Activated CD8-positive, alpha-beta memory T cell treated with anti-CD3 and anti-CD28 coated beads for 4 hours (primary cell): ENCODE measurements at places on chromosomes 11 and 22.
A peak's percentile ranks its signal among the peaks of the same experiment; 100 is the strongest.

GRCh38 chr22:45270095-45271020 lies 14.4 kb upstream of the UPK3A start:
- DNase-seq, result no peak

GRCh38 chr22:43159484-43160178 lies 8.3 kb downstream of the TSPO start:
- no peak for DNase-seq

DNA sequence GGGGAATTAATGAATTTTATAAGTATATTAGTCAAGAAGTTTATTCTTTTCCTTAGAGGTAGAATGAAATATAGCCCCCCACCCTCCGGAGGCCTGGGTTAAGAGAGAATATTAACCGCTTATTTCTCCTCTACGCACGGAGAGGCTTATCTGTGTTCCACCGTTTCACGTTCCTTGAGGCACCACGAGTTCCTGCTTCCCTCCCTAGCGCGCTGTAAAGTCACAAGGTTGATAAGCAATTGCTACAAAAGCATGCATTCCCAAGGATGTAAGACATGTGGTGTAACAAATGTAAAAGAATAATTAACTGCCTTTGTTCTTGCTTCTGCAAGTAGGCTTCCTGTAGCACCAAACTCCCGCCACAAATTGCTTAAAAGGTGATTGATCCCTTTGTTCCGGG lies 1.5 kb upstream of the ANKRD42 start:
- DNase-seq, result no peak

DNA sequence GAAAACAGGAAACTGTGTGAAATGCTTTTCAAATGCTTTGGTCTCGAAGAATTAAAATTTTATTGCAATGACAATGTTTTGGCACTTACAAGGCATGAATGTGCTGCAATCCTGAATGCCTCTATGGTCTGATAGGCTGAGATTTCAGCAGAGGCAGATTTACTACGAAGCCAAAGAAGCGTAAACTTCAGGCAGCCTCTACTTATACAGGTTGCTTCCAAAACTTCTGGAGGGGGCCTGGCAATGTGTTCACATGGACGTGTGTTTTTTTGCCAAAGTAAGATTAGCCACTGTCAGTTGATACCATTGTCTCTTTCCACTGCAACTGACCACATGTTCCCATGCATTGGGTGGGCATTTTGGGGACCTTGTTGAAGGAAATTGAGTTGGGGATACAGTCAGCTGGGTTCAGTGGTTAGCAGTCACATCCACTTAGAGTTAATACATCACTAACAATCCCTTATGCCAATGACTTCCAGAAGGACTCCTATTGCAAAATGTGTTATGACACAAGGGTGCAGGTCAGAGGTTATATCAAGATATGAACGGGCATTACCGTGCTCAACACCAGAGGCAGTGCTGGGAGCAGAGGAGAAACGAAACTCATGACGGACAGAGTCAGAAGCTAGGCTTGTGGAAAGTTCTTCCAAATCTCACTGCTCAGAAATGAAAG lies 48.8 kb downstream of the ABTB2 start:
- no peak for DNase-seq

GRCh38 chr22:20771918-20772625 lies 1.8 kb upstream of the SERPIND1 start:
- DNase-seq, result no peak

- DNase-seq, result peak; percentile 31
Measured at GRCh38 chr22:46734830-46735453, 3.1 kb downstream of the CERK start.

DNA sequence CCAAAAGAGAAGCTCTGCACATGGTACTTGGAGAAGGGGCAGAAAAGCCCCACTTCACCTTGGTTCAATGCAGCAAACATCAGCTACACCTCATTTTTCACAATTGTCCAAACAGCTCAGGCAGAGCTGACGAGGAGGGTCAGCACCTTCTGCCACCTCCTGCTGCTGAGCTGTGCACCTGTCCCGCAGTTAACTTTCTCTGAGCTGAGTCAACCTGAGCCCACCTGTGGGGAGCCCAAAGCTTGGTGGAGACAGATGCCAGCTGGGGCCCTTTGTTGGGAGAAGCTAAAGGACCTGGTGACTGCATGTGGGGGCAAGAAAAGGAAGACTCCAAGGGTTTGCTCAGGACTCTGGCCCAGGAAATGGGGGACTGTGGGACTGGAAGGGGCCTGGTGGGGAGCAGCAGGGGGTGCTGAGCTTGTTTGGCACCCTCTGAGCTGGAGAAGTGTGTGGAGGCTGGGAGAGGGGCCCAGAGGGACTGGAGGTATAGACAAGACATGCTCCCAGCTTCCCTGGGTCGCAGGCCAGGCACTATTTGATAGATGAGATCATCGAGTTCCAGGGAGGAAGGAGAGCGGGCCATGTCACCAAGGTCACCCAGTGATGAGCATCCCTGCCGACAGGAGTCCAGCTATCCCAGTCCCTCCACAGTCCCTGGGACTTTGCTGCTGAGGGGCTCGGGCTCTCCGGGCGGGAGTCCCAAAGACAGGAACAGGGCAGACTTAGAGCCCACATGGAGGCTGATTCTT lies 53.5 kb downstream of the KCNJ4 start:
- DNase-seq, result no peak

DNA sequence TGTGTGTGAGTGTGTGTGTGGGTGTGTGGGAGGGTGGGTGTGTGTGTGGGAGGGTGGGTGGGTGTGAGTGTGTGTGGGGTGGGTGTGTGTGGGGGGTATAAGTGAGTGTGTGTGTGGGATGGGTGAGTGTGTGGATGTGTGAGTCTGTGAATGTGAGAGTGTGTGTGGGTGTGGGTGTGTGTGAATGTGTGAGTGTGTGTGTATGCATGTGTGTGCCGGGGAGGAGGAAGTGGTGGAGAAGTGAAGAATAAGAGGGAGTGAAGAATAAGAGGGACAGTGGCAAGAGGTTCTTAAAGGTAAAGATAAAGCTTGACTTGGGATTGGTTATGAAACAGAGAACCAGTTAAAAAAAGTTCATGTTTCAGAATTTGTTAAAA lies 54.0 kb downstream of the PRR5L start:
- DNase-seq, result no peak

GRCh38 chr11:95788921-95789505 lies 569 bp downstream of the FAM76B start:
- DNase-seq, result no peak

- DNase-seq, result no peak
Measured at GRCh38 chr11:72224564-72225410, at the start of gene INPPL1. TSS of gene INPPL1 (plus strand) at chr11:72224767. CDS start at chr11:72224985, 218 bp downstream.

DNA sequence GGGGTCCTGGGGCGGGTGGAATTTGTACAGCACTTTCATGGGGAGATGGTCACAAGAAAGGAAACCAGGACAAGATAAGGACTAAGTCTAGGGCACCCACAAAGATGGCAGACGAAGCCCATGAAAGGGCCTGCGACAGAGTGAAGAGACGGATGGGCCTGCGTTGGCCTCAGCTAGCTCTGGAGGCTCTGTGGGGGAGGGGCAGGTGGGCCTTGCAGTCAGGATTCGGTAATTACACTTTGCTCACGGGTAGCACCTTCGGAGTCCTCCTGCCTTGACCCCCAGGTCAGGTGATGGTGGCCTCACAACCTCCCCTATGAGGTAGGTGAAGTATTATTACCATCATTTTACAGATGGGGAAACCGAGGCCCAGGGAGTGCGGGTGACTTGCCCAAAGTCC lies 7.1 kb downstream of the LRRC10B start:
- no peak for DNase-seq

DNA sequence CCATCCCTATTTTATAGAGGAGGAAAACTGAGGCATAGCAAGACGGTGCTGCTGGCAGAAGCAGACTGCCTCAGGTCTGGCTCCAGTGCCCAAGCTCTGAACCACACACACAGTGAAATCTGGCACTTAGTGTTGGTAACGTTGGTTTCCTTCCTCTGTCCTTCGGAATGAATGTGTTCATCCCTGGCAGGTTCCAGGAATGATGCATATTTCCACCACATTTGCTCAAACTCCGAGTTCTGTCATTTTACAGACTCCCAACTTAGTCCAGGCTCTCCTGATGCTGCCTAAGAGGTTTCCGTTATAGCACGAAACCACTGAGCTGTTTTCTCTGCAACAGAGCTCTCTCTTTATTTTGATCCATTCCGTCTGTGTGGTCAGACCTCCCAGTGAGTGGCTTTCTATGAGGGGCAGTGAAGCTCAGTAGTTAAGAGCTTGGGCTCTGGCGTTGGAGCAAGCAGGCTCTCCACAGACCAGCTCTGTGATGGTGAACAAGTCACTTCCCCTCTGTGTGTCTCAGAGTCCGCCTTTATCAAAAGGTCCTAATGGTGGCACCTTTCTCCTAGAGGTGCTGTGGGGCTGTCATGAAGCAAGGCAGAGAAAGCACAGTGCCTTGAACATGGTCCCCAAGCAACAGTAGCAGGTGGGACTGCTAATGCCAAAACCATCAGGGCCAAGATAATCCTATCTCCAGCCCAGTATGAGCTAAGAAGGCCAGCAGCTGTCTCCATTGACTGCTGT lies 200.3 kb downstream of the MYO18B start:
- no peak for DNase-seq

- no peak for DNase-seq
Measured at GRCh38 chr11:33515347-33515746, 185.3 kb downstream of the C11orf91 start.

- DNase-seq, result no peak
Measured at GRCh38 chr11:123630126-123630608, 24.3 kb downstream of the SCN3B start.

DNA sequence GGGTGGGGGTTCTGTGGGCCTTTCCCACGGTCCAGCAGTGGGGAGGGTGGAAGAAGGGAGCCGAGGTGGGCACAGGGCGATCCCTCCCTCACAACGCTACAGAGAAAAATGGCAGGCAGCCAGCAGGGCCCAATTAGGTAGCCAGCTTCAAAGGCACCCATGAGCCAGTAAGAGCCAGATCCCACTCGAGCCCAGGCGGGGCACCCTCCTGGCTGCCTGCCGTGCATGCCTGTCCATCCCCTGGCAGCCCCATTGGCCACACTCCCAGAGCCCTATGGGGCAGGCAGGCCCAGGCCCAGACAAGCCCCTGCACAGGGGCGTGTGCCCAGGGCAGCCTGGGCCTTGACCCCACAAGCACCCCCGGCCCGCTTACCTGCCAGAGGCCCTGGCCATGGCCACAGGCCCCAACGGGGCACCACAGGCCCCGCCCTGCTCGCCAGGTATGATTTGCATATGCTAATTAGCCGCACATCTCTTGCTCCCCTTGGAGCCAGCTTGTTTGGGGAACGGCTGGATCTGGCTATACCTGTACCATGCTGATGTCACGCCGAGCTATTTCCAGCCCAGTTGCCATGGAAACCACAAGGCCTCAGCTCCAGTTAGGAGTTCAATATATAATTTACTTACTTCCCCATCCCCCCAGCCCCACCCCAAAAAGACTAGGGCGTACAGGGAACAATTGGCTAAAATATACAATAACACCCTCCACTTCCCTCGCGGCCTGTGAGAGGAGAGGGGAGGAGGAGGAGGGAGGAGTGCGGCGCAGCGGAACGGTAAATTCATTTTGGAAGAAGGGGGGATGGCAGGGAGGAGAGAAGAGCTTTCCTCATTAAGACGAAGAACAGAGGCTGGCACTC lies 47.5 kb upstream of the TCF20 start:
- no peak for DNase-seq

DNA sequence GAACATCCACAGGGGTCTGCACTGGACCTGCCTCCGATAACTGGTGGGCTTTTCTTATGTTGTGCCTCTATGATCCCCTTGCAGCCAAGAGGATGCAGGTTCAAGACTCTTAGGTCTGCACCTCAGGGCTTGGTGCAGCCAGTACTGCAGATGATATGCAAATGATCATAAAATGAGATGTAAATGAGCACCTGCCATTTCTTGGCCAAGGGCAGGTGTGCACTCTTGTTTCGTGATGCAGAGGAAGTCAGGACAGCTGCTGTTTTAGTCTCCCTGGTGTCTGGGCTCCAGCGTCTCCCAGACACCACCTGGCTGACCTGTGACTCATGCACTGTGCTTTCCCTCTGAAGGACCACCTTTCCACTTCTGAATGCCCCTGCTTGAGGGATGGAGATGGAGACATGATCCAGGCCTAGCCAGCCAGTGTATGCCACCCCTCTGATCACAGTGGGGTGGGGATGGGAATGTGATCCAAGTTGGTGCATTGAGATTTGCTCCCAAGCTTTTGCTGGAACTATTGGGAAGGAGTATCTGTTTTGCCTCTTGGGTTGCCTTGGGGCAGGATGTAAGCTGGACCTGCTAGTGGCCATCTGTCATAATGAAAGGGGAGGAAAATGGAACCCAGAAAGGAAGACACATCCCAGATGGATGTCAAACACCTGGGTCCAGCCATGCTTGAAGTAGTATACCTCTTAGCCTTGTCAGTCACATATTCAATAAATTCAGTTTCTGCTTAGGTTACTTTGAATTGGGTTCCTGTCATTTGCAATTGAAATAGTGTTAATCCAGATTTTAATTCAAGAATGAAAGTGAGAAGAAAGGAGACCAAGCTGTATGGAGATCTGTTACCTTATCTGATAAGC lies 3.3 kb upstream of the KCNJ11 start:
- no peak for DNase-seq

DNA sequence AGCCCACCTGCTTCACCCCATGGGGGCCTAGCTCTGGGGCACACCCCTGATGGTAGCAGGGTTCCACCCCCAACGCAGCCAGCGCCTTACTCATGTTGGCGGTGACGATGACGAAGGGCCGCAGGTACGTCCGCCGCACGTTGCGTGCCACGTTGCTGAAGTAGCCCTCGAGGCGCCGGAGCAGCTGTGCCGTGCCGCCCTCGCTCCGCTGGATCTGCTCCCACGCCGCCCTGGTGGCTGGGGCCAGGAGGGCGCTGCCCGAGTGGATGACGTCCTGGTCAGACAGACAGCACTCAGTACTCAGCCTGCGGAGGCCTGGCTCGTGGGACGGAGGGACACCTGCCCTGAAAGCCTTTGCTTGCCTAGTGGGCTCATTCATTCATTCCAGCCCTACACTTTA lies 50.8 kb downstream of the TRMU start:
- DNase-seq, result no peak

GRCh38 chr11:80031014-80031600 lies 590.3 kb upstream of the TENM4 start:
- no peak for DNase-seq

DNA sequence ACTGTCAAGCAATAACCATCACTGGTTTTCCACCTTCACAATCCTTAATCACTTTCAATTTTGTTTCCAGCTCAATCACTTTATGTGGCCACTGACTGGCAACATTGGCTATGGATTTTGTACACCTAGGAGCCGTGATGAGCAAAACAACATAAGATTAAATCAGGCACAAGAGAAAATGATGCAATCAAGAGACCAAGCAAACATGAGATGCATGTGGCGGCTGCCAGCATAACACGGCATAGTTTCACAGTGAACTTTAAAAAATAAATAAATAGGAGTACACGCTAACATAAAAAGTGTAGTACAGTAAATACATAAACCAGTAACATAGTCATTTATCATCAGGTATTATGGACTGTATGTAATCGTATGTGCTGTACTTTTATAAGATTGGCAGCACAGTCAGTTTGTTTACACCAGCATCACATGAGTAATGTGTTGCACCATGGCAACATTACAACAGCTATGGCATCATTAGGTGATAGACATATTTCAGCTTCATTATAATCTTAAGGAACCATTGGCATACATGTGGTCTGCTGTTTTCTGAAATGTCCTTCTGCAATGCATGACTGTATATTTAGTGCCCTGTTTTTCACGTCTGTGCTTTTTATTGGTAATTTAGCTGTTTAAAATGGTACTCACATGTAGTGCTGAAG lies 83.3 kb upstream of the PRDM11 start:
- DNase-seq, result no peak
